ENCODE measurements at places on chromosomes 6 and 20.

DNA sequence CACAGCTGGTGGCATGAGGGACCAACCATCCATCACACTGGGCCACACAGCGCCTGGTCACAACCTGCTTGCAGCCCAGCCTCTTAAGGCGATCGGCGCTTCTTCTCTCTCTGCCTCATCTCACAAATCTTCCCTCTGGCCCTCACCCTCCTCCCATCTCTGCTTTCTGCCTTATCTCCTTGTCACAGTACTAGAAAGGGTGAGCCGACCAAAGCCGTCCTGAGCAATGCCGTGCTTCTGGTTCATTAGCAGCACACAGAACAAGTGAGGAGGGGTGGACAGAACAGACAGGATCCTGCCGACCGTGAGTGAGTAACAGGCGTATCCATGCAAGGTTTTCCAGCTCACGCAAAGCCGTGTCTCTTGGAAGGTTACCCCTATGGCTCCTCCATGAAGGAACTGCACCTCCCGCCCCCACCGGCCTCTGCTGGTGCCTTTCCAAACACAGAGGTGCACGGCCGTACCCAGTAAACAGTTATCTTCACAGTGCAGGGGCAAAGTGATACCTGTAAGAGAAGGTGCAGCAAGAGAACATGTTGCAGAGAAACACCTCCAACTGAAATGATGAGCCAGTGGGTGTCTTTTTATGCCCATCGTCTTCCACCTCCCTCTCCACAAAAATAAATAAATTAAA lies 331.7 kb downstream of the FARS2 start:
- DNase-seq = no peak

DNA sequence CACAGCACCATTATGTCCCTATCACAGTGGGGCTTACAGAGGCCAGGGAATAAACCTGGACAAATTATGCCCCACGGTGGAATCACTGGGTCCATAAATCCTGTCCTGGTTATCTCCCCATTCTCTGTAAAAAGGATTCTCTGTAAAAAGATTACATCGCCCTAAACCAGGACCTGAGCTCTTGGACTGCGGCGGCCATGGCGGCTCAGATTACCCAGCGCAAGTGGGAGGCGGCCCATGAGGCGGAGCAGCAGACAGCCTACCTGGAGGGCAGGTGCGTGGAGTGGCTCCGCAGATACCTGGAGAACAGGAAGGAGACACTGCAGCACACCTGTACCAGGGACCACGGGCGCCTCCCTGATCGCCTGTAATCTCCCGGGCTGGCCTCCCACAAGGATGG lies 8.4 kb upstream of the HLA-A start:
- no peak for DNase-seq

DNA sequence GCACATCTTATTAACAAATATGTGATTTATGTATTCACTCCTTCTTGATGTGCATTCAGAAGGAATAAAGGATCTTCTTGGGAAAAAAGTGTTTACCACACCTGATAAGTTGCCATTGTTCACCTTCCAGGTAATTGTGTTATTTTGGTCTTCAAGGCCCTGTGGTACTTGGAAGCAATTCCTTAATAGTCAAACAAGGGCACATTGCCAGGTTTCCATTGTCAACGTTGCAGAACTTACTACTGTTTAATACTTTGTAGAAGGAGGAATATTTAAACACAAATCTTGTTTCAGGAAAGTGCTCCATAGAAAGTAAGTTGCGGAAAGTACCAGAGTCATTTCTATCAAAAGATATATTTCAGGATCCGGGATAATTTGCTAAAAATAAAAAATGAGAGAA lies 129.5 kb upstream of the SGK1 start:
- peak; percentile 53 for DNase-seq

GRCh38 chr20:38940644-38941043 lies 14.4 kb downstream of the FAM83D start:
- no peak for DNase-seq

- no peak for DNase-seq
Observed at GRCh38 chr6:98486057-98486456, 348.3 kb upstream of the POU3F2 start.

- DNase-seq = peak; percentile 100
Observed at GRCh38 chr6:37137201-37138090, 32.5 kb upstream of the PIM1 start.

Measured in fibroblast of skin of right quadriceps (primary cell).